Transverse colon (tissue), 4 donors: ENCODE measurements at places on chromosomes 7 and 10. TPM values are rescaled to one million over a fixed set of nuclear protein-coding genes. Genes with fewer than 3 reads are reported as not detected.
A peak's percentile ranks its signal among the peaks of the same experiment; 100 is the strongest.

- no peak overlapping the region for H3K4me3 ChIP-seq
- no peaks in the 10 kb centered on the region for H3K36me3 ChIP-seq
- no peaks in the 10 kb centered on the region for H3K27me3 ChIP-seq
- no peaks in the 10 kb centered on the region for H3K4me1 ChIP-seq
- DNase-seq = peak; percentile 5
- H3K27ac ChIP-seq = no peak overlapping the region
Observed at GRCh38 chr10:5523796-5524574, 776 bp upstream of the CALML3 start.

The ARHGAP22 gene
- total RNA-seq = 1.4 TPM

The ACTL6B gene
- total RNA-seq = not detected

- DNase-seq = no peak
- H3K4me3 ChIP-seq = no peak overlapping the region
- no peaks in the 10 kb centered on the region for H3K36me3 ChIP-seq
- peak overlapping the region; percentile 67 for H3K27ac ChIP-seq
- H3K27me3 ChIP-seq = no peaks in the 10 kb centered on the region
- peaks cover 9% of the 10 kb centered on the region for H3K4me1 ChIP-seq
Observed at GRCh38 chr10:124033887-124034218, 59.5 kb downstream of the CHST15 start.

GRCh38 chr10:22436526-22436892 is 91.2 kb downstream of the SPAG6 start:
- H3K27ac ChIP-seq = peak overlapping the region; percentile 97

DNA sequence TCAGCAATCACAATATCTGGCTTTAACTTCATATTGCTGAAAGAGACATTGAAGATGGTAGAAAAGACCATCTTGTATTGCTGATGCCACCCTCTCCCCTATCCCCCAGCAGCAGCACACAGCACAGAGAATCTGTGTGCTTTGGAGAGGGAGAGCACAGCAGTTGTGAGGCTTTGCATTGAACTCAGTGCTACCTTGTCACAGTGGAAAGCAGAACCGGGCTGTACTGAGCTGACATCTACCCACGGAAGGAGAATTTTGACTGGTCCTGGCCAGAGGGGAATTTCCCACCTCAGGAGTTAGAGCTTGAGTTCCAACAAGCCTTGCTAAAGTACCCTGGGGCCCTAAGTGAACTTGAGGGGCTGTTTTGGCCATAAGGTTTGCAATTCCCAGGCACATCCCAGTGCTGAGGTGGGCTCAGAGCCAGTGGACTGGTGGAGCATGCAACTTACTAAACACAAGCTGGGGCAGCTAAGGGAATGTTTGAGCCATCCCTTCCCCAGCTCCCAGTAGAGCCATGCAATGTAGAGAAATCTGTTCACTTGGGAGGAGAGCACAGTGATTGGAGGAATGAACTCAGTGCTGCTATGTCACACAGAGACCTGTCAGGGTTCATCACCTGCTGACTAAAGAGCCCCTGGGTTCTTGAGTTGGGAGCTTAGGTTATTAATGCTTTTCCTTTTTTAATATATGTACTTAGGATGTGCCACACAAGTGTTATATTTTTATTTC is 62.1 kb downstream of the OR13A1 start:
- no peak overlapping the region for H3K27ac ChIP-seq
- no peaks in the 10 kb centered on the region for H3K27me3 ChIP-seq
- H3K36me3 ChIP-seq = no peaks in the 10 kb centered on the region
- no peak for DNase-seq

GRCh38 chr7:43649755-43650274 is 66.9 kb downstream of the STK17A start:
- H3K27me3 ChIP-seq = no peaks in the 10 kb centered on the region
- peak; percentile 60 for DNase-seq
- H3K4me3 ChIP-seq = peak overlapping the region; percentile 5
- H3K27ac ChIP-seq = peak overlapping the region; percentile 85
- peaks cover 76% of the 10 kb centered on the region for H3K4me1 ChIP-seq
- no peaks in the 10 kb centered on the region for H3K36me3 ChIP-seq
